ENCODE measurements at places on chromosomes 7 and 10.

DNA sequence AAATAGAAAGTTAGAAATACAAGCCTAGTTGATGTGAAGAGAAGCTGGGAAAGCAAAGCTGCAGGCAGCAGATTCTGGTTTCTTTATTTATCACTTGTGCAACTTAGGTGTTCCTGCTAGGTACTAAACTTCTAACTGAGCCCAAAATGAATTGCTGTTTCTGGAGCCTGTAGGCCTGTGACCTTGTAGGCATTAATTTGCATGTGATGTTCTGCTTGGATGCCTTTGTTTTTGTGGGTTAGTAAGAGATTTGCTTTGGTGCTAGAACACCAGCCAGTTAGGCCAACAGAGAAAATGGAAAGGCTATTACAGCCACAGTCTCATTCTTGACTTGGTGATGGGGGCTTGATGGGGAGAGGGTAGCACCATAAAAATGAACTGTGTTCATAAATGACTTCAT is 370.7 kb downstream of the PPP1R3A start:
- no peak for DNase-seq

- no peak for DNase-seq
These were observed 4.7 kb downstream of the EEPD1 start for GRCh38 chr7:36157527-36158320.

DNA sequence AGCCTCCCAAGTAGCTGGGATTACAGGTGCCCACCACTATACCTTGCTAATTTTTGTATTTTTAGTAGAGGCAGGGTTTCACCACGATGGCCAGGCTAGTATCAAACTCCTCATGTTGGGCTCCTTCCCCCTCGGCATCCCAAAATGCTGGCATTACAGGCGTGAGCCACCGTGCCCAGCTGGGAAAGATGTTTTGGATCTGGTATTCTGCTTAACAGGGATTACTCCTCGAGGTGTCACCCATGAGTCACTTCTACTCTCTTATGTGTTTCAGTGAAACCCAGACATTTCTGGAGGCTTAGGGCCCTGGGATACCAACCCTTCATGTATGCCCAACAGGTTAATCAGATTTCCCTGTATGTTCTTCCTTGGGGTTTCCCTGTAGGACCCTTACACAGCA is 11.8 kb upstream of the OPN4 start:
- DNase-seq = no peak

DNA sequence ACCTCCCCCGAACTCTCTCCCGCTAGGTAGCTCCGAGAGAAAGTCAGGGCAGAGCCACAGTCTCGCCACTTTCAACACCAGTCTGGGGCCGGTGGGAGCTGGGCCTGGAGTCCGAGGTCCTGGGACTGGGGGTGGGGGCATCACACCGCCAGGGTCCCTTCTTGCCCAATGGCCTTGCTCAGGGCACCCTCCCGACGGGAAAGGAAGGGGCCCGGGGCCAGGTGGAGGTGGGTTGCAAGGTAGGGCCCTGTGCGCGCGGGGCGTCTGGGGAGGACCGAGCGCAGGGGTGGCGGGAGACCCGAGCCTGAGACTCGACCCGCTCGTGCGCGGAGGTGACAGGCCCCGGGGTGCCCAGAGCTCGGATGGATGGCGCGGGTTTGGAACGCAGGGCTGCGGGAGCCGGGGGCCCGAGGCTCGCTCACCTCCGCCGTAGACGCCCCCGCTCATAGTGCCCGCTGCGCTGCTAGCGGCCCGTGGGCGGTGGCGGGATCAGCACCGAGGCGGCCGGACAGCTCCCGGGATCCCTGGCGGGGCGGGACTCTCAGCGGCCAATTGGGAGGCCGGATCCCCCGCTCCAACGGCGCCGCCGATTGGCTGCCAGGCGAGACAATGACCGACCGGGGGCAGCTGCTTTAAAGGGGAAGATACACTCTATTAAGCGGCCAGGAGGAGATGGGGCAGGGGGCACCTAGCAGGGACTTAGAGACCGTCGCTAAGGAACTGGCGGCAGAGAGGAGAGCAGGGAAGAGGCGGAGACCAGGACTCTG is at the start of gene ACTL6B:
Gene ACTL6B (minus strand): TSS at position 541 of the 767 bp plus-strand sequence. CDS start 94 bp downstream, at position 447.
- peak; percentile 20 for DNase-seq

DNA sequence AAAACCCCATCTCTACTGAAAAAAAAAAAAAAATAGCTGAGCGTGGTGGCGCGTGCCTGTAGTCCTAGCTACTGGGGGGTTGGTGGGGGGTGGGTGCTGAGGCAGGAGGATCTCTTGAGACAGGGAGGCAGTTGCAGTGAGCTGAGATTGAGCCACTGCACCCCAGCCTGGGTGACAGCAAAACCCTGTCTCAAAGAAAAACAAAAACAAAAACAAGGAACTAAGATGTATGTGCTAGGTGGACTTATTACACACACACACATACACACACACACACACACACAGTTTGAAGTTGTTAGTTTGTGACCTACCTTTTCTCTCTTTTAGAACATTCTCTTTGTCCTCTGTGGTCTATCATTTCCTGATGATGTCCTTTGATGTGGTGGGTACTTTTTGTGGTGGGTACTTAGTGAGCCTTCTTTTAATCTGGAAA is 53.5 kb downstream of the EXOC6 start:
- no peak for DNase-seq

GRCh38 chr7:11130601-11131000 is 156.9 kb downstream of the PHF14 start:
- DNase-seq = no peak

GRCh38 chr7:19381321-19381720 is 236.1 kb upstream of the FERD3L start:
- no peak for DNase-seq

GRCh38 chr10:87691506-87692070 is 31.9 kb downstream of the PAPSS2 start:
- DNase-seq = no peak

DNA sequence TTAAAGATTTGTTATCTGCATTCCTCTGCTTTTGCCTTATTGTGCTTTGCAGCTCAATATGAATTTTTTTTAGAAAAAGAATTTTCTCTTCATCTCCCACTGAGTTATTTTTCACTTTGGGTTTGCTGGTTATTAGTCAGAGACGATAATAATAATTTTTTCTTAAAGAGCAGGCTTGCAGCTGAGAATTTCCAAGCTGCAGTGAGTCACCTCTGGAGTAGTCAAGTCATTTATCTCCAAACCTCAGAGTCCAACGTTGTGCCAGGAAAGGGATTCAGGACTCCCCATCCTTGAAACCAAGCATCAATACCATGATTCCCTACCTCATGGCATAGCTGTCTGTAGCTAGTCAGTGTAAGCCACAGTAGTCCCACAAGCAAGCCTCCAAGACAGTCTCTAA is 15.2 kb upstream of the EGR2 start:
- DNase-seq = no peak

DNA sequence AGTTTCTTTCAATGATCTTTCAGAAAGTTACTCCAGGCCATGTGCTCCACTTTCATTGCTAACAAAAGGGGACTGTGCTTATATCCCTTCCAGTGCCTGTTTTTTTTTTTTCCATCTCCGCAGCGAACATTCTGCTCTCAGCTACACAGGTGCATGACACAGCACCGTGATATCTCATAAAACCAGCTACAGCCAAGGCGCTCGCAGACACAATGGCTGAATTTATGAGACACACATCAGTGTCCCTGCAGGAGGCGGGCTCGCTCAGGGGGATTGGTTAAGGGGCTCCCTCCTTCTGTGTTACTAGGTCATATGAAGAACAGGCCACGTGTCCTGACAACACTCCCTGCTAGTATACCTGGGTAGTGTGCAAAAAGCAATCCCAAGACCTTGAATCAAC is 245.5 kb downstream of the SKAP2 start:
- no peak for DNase-seq

DNA sequence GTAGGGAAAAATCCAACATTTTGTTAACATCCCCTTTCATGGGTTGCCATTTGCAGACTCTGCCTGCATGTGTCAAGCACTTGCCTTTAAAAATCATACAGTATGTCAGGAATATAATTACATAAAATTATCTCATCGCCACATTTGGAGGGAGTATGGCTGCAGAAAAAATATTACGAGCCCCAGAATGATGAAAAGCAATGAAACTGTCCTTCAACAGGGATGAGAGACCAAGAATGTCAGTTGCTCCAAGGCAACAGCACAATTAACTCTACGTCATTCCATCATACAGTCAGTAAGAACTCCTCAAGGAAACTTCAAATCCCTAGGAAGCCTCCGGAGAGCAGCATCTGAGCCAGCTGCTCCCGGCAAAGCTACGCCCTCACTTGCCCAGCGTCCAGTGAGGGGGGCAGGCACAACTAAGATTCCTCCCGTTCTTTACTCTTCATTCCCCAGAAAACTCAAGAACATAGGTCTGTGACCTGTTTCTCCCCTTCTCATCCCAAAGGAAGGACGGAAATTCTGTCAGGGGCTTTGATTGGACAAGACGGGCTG is 132.9 kb downstream of the ANLN start:
- DNase-seq = no peak

DNA sequence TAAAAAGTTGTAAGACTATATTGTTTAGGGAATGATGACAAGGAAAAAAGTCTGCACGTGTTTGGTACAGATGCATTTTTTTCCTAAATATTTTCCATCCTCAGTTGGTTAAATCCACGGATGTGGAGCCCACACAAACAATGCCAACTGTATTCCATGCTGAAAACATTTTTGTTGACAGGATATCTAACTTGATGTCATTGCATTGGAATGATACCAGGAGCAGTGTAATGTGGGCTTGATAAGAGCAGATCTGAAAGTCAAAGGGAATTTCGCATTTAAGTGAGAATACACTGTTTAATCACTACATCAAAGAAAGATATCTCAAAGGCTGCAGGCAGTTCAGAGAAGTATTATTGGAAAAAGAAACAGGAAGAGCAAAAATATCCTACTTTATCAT is 49.5 kb upstream of the TMEM140 start:
- DNase-seq = no peak

GRCh38 chr7:140078392-140078791 is 15.6 kb upstream of the PARP12 start:
- DNase-seq = no peak

DNA sequence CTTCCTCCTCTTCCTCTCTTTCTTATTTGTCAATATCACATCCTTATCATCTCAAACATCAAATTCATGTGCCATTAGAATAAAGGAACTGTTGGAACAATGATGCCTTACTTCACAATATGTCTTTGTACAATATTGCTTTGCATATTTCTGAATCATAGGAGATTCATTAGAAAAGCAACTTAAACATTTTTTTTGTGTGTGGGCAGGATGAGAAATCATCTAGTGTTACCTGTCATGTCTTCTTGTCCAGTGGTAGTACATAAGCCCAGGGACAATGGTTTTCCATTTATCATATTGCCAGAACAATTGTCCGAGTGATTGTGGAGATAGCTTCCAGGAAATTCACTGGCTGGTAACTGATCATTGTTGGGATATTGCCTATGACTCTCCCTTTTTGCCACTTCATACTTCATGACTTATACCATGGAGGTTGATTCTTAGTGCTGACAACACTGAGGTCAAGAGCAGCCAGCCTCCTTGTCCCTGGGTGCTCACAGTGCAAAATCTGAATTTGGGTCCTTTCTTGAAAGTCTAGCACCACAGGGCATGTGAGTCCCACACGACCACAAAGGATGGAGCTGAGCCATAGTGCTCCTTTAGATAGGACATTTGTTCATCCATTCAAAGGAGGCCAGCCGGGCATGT is 215.0 kb downstream of the MDFIC start:
- no peak for DNase-seq

DNA sequence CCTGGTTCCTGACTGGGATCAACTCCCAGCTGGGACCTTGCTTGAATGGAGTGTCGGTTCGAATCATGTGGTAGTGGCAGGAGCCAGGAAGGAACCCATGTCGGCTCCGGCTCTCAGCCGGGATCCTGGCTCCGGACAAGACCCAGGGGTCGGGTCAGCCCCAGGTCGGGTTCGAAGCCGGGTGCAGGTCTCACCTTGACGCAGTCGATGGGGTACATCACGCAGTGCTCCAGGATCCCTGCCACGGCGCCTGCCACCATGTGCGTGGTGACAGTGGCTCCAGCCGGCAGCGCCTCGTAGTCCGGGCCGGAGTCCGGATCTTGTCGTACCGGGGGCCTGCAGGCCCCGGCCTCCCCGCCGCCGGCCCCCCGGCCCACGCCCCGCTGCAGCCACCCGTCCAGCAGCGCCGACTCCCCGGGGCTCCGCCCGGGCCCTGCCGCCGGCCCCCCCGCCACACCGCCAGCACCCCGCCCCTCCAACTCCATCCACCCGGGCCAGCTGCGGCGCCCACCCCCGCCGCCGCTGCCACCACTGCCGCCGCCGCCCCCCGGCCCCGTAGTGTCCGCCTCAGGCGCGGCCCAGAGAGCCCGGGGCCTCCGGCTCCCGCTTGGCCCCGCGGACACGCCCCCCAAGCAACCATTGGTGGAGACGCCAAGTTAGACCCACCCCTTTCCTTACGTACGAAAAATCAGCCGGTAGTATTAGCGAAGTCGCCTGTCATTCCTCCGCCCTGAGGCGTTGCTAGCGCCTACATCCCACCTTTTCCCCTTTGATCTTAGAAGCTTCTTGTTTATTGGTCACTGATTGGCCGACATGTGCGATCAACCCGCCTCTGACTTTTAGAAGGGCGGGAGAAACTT is at the start of gene SLC25A28:
Gene SLC25A28 (minus strand): TSS at position 589 of the 860 bp plus-strand sequence. CDS start 104 bp downstream, at position 485.
- DNase-seq = peak; percentile 83

DNA sequence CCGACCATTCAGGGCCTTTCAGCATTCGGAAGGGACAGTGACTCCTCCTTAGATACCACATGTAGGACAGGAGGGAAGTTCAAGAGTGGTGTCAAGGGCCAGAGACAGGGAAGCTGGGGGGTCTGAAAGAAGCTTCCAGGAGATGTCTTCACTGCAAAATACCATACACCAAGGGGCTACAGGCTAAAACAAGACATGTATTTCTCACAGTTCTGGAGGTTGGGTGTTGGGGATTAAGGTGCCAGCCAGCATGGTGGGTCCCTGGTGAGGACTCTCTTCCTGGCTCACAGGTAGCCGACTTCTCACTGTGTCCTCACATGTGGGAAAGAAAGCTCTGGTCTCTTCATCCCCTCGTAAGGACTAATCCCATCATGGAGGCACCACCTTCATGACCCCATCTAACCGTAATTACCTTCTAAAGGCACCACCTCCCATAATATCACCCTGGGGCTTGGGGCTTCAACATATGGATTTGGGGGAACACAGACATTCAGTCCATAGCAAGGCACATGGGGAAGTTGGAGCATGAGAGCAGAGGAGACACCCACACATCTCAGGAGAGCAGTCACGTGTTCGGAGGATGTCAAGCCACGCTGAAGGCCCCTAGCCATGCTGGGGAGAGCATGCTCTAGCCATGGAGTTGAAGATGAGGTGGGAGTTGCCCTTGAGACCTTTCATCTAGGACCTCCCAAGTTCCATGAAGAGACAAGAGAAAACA is 73.9 kb upstream of the GDF10 start:
- DNase-seq = no peak

- DNase-seq = no peak
These were observed 152.0 kb upstream of the ADO start for GRCh38 chr10:62652564-62652963.

DNA sequence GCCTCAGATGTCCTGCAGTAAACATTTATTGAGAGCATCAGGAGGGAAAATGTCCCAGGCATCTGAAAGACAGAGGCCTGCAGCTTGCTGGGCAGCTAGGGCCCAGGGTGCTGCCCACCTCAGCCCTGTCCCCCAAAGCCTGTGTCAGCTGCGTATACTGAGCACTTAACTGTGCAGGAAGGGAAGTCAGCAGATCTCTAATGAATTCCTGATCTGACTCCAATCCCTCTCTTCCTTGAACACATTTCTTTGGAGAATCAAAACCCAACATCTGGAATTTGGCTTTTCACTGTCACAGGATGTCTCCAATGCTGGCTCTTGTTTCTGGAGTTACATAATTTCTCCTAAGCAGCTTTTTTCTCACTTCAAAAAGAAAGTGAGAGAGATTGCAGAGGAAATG is 364.7 kb upstream of the NFE2L3 start:
- no peak for DNase-seq
